ENCODE measurements at places on chromosomes 12 and 14.

- no peak for DNase-seq
These were observed 57.5 kb downstream of the RBM19 start for GRCh38 chr12:113908584-113909100.

DNA sequence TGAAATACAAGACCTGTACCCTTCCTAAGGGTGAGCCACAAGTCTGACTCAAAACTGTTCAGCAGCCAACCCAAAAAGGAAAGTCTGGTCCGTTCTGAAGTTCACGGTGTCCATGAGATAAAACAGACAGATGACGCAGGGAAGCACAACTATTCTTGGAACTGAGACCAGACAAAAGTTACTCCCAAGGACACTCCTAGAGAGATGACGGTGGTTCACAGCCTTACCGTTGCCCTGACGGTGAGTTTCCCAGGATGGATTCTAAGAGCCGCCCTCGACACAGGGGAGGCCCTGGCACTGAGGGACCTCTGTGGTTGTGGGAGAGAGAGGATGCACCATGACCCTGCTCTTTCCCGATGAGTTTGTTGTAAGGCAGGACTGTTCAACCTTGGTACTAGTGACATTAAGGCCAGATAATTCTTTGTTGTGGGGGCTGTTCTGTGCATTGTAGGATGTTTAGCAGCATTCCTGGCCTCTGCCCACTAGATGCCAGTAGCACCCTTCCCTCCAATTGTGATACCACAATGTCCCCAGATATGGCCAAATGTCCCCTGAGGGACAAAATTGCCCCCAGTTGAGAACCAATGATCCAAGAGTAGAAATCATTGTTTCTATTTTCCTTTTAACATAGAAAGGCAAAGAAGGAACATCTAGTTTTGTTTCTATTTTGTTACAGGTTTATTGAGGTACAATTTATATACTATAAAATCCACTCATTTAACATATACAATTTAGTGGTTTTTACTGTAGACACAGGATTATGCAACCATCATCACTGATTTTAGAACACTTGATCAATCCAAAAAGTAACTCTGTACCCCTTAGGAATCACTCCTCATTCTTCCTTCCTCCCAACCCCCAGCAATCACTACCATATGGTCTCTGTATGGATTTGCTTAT lies 23.0 kb downstream of the OR10P1 start:
- no peak for DNase-seq

GRCh38 chr12:109218996-109219395 lies 90.1 kb downstream of the FOXN4 start:
- DNase-seq = no peak

DNA sequence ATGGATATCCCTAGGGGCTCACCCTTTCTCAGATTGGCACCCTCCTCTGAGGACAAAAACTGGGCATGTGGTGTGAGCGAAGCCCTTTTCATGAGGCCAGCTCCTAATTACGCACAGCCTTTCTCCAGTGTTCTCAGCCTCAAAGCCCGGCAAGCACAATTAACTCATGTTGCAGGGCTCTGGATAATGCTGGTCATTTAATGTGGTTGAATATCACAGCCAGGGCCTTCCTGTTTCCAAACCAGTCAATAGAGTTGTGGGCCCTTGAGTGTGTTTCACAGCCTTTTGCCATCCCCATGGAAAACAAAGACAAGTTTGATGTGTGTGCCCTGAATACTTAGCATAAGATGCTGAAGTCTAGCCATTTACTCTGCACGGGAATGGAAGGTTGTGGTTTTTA lies 114.2 kb upstream of the ARHGAP5 start:
- no peak for DNase-seq

DNA sequence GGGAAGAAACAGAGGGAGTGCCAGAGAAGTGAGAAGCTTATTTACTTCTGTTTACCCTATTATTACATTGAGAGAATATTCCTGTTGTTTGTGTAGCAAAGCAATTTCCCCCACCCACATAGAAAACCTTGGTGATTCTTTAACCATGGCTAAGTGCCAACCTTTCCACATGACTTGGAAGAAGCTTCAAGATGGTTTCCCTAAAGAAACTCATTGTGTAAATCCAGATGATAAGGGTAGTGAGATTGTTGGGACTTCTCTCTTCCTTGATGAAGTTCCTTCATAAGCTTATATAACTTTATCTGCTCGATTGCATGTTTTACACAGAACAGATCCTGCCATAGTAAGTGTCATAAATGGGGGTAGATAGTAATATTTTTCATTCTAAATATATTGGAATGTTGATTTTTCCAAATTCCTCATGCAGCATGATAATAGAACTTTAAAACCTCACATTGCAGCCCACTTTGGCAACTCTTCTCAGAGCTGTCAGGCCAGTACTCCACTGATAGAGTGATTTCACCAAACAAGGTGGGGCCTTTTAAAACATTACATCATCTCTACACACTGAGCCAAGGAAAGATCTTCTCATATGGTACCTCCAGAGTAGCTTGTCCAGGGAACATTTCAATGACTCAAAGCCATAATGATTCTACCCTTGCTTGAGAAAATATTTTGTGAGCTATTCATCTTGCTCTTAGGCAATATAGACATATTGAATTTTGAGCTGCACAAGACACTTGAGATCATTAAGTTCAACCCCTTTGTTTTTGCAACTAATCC lies 47.8 kb upstream of the KIF21A start:
- DNase-seq = no peak

- DNase-seq = no peak
These were observed 127.1 kb downstream of the FIGNL2 start for GRCh38 chr12:51721282-51721940.

- DNase-seq = no peak
These were observed 544 bp downstream of the ABCD4 start for GRCh38 chr14:74302152-74302628.

DNA sequence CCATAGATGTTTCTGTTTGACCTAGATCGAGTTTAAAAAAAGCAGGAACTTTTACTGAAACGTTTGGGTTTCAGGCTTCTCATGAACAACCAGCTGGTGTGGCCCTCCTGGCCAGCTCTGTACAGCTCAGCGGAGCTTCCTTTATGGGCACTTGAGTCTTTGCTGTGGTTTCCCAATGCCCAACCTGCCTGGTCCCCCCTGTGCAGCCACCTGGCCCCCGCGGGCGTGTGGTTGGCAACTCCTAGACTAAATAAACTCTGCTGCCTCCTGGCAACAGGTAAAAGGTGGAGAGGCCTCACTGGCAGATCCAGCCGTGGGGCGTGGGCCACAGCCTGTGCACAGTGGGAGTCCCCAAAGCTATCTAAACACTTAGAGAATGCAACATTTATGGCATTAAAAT lies 38.7 kb downstream of the ADGRD1 start:
- DNase-seq = no peak

DNA sequence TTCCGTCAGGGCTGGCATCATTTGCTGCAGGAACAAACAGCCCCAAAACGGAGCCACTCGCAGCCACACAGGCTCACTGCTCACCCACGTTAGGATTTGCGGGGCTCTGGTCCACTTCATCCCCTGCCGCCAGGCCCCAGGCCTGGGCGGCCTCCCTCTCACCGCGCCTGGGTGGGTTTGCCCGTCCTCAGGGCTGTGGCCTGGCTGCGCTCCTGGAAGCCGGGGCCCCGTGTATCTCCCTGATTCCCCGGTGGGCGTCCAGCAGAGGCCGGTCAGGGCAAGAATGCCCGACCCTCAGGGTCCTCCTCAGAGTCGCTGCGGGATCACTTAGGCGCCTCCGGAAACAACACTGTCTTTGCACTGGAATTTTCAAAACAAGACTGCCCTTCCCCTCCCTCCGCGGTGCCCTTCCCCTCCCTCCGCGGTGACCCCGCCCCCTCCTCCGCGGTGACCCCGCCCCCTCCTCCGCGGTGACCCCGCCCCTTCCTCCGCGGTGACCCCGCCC lies 15.7 kb upstream of the FBRSL1 start:
- no peak for DNase-seq

DNA sequence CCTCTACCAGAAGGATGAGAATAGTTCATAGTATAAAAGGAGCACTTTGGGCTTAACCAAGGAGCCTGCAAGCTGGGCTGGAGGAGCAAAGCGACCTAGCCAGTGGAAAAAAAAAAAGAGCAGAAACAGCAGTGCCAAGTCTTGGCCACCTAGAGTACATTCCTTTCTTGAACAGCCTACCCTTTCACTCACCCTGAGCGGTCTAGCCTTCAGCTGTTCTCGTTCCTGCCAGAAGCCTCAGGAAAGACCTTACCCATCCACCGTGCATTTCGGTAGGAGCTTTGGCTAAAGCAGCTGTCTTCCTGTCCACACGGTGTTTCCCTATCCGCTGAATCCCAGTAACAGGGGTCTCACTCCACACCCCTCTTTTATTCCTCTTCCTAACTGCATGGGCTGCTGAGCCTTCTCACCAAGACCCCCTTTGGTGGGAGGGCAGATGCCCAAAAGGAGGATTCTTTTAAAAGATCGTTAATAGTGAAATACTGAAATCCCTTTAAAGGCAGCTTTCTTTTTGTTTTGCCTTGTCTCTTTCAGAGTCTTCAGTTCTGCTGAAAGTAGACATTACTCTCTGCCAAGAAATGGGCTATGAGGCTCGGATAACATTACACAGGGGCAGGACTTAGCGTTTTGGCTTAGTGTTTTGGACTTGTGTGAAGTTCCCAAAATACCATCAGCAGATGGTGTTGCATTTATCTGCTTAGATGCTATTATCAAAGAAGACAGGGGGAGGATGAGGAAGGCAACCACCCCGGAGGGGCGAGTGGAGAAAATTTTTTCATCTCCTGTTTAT lies 88.5 kb upstream of the METAP2 start:
- no peak for DNase-seq

GRCh38 chr14:74929242-74929641 lies 6.2 kb upstream of the RPS6KL1 start:
- DNase-seq = no peak

GRCh38 chr14:92982956-92983355 lies 60.0 kb downstream of the CHGA start:
- no peak for DNase-seq

DNA sequence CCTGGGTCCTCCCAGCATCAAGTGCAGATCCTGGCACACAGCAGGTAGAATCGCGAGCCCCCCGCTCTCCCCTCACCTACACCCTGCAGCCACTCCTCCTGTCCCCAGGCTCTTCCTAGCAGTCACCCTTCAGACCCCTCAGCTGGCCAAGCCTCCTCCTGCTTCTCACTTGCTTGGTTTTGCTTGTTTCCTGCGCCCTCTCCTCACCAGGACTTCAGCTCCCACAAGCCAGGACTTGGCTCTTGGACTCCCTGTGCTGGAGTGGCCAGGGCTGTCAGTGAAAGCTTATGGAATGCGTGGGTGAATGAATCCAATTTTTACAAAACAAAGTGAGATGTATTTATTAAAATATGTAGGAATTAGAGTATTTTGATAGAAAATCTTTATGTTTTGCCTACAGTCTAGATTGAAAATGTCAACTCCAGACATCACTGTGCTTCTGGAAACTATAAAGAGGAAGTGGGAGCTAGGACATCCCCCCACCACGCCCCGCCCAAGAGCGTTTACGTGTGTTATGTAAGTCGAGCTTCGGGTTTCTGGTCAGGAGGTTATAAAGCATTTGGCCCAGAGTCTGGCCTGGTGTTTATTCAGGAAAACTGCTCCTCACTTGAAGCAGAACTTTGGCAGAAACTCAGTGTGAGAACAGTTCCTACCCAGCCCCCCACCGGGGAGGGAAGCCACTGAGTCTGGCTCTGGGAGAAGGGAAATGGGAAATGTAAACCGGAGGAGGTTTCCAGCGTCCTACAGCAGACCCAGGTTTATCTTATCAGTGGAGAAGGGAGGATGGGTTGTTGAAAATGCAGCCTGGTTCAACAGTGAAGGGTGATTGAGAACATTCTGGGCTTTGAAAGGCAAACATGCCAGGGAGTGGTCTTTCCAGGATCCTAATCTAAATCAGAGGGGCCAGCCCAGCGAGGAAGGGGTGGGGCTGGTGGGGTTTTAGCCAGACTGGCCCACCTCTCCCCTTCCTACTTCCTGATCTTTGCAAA lies 8.8 kb downstream of the ALDH2 start:
- peak; percentile 45 for DNase-seq

DNA sequence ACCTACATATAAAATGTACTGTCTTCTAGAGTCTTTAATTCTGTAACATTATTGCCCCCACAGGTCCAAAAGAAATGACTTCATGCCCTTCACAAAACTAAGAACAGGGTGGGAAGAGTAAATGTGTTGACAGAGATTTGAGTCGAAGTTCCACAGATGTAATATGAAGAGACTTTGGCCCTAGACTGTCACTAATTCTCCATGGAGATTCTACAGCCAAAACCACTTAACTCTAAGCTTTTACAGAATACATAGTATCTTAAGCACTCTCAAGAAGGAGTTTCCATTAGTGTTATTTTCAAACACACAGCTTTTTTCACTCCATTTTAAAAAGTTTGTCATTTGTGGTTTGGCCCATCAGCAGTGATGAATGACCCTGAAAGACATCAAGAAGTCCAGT lies 56.3 kb downstream of the ABCC9 start:
- no peak for DNase-seq

GRCh38 chr12:70815971-70816391 lies 104.6 kb downstream of the PTPRR start:
- DNase-seq = no peak

DNA sequence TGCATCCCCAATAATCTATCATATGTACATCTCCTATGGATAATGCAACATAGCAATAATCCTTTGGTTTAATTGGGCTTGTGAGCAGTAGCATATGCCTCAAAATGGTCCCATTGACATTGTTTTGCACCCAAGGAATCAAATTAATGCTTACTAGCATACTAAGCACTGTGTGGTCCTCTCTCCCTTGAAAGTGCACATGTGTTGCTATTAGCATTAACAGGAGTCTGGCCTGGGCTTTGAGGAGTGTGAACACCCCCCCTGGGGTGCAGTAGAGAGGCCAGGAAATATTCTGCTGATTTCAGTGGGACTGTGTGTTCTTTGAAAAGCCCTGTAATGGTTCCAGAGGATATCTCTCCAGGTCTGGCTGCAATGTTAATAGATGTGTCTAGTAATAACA lies 1148.4 kb downstream of the VRK1 start:
- DNase-seq = no peak

GRCh38 chr14:94768521-94769390 lies 1.2 kb downstream of the GSC start:
- peak; percentile 28 for DNase-seq

DNA sequence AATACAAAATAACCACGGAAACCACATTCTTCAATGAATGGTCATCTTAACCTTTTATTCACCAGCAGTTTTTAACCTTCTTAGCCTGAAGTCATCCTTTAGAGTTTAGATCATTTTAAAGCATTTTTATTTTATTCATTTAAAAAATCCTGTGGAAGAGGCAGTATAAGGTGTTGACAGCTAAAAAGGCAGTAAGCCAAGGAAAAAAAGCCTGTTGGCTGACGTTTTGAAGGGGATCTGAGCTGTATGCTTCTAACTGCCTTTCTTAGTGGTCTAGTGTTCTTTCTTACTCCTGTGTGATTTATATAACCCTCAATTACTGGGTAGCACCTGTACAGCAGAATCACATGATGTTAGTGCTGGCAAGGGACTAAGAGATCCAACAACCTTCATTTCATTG lies 438.3 kb upstream of the SEL1L start:
- DNase-seq = no peak

DNA sequence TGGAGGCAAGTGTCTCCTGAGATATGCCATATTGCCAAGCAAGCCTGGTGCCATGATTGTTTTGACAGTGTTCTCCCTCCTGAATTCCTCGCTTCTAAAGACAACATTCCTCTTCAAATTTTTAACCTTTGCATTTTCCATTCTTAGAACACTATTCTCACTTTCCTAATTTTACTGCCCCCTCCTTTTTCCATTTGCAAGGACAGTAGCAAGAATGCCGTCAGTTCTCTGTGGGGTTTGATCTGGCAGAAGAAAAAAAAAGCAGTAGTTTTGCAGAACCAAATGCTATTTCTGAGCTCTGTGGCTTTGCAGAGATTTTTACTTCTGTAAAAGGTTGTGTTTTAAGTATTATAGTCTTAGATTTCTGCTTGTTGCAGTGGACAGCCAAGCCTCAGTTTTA lies 295.2 kb downstream of the NUAK1 start:
- DNase-seq = no peak

- no peak for DNase-seq
These were observed 43.7 kb upstream of the ELK3 start for GRCh38 chr12:96150442-96150841.
